Activated CD8-positive, alpha-beta memory T cell treated with anti-CD3 and anti-CD28 coated beads for 24 hours (primary cell): ENCODE measurements at places on chromosomes 5 and 9.

DNA sequence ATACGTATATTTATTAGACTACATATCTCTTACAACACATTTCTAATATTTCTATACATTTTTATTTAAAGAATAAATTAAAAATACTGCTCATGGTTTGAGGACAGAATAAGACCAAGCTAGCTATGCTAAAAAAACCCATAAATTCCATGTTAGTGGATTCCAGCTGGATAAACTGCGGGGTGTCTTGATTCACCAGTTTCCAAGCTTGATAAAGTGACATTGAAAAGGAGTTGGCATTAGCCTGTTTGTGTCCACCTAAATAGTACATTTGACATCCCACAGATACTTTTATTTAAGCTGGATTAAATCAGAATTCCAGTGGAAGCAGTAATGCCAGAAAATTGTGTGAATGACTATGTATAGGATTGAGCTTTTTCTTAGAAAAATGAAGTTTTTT is 80.1 kb downstream of the GABRA6 start:
- DNase-seq, result no peak

GRCh38 chr9:111678293-111678692 is 16.9 kb downstream of the GNG10 start:
- DNase-seq, result no peak

DNA sequence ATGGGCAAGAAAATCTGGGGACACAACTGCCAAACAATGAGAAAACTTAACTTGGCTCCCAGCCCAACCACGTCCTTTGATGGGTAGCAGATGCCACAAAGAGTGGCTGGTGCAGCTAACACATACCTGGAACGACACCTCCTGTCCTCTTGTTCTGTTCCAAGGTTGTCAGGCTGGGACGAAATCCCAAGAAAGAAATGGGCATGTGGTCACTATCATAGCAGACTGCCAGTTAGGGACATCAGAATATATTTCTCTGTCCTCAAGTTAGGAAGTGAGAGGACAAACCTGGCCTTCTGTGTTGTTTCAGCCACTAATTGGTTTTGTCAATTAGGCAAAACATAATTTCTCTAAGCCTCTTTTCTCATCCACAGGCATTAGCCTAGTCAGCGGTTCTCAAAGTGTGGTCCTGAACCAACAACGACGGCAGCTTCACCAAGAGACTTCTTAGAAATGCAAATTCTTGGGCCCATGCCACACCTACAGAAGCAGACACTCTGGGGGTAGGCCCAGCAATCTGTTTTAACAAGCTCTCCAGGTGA is 63.4 kb downstream of the RAPGEF1 start:
- no peak for DNase-seq

DNA sequence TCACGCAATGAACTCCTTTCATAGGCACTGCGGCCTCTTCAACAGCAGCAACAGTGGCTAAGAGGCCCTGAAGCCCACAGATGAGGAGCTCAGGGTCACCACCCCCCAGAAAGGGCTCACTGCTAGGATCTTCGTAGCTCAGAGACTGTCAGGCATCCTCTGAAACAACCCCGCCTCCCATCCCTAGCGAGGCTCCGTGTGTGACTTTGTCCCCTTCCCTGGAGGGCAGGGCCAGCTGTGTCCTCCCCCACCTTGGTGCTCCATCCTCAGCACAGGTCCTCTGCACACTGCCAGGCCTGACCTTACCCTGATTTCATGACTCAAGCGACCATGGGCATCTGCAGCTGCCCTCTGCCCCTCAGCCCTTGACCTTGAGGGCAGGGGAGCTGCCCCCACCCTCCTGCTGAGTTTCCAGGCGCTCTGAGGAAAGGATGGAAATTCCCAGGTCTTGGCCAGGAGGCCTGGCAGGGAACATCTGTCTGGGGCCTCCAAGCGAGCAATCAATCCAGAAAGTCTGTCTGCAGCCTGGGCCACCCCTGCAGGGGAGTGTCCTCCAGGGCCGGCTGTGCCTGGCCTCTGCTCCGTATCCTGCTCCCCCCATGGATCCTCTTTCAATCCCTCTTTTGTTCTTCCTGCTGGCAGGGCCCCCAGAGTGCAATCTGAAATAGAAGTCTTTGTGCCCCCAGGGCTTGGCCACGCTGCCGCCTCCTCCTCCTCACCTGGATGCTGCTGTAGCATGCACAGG is 6.8 kb upstream of the IRX4 start:
- no peak for DNase-seq

GRCh38 chr9:19186232-19186631 is 44.3 kb upstream of the DENND4C start:
- no peak for DNase-seq

DNA sequence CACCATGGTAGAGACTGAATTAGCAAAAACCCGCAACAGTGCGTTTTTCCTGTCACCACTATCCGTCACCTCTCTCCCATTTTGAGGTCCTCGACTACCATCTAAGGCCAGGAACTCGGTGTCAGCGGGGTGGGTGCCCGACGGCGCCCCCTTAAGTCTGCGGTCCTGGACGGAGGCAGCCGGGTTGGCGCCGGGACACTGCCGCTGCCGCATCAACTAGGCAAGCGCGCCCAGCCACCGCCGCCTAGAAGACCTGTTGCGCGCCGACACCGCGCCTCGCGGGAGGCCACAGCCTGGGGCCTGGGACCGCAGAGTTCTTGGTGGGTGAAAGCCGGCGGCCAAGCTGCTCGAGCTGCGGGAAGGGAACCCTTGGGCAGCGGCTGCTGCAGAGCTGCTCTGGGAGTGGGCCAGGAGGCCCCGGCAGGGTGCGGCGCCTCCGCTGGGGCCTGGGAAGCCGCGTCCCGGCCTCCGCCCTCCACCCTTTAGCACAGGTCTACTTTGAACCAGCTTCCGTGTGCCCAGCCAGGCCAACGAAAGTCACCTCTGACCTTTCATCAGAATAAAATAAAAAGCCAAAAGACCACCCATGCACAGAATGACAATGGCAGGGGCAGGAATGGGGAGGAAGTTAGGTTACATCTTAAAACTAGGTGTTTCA is 3.5 kb downstream of the FOXB2 start:
- no peak for DNase-seq

GRCh38 chr5:138676002-138676401 is 77.2 kb upstream of the CTNNA1 start:
- no peak for DNase-seq

- no peak for DNase-seq
These were observed 166.5 kb downstream of the MAPKAP1 start for GRCh38 chr9:125540497-125540896.
